ENCODE measurements at places on chromosomes 12 and 14.

GRCh38 chr12:12301122-12301521 is 34.3 kb upstream of the LRP6 start:
- no peak for DNase-seq

DNA sequence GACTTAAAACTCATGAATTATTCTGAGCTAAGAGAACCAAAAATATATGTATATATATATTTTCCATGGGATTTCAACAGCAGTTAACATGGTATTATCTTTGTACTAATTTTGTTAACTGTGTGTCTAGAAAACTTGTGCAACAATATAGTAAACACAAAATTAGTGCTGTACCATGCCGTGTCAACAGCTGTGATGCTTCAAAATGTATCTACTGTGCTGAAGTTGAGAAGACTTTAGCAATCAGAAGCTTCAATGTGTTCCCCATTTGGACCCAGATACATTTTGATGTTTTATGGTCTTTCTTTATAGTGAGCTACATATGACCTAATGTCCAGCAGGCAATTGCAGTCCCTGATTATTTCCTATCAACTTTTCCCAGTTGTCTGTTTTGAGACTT is 405.7 kb downstream of the DIO2 start:
- no peak for DNase-seq

DNA sequence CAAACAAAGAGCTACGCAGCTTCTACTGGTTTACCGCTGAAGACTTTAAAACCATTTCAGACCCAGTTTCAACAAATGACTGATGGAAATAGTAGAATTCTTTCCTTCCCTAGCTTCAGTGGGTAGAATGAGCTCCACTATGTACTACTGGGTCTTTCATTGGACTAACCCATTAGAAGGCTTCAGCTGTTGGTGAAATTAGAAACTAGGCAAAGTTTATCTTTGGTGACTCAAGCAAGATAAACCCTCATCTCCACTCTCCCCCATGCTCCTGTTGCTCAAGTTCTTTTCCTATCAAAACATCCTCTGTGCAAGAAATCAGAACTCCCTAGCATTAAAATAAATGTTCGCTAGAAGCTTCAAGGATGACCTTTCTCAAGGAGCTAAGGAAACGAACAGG is 159.2 kb downstream of the PAWR start:
- no peak for DNase-seq

DNA sequence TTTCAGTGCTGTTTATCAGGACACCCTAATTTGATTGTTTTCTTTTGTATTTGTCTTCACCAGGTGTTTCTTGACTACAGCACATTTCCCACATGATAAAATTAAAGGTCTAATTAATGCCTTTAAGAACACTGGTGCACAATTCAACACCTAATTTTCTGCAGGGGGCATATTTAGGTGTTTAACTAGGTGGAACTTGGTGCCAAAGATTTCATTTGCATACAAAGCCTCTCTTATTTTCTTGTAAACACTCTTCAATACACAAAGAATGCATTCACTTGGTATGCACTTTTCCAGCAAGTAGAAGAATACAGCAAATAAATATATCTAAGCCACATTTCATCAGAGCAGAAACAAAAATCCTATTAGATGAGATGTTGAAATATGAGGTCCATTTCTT is 646.2 kb upstream of the FOXG1 start:
- DNase-seq: no peak

DNA sequence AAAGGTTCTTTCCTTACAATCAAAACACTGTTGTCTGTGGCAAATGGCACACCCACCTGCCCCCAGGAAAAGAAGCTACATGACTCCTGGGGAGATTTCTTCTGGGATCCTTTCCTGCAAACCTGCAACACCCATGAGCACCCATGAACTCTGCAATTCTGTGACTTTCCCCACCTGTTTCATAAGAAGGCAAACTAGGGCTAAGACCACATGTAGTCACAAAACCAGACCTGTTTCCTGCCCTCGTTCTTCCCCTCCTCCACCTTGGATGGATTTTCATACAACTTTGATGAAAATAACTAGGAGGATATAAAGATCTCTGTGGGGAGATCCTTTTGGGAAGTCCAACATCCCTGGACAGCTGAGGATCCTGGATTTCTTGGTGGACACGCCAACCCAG is 1084.7 kb downstream of the BCL11B start:
- DNase-seq: no peak

- peak; percentile 19 for DNase-seq
These were observed 16.7 kb upstream of the CD163L1 start for GRCh38 chr12:7460375-7461259.

Measured in activated T-cell treated with anti-CD3 and anti-CD28 coated beads for 48 hours (primary cell).